ENCODE measurements at places on chromosomes 3 and 15.

GRCh38 chr3:80580146-80580545, 812.3 kb upstream of the ROBO1 start:
- no peak for DNase-seq

GRCh38 chr15:39205506-39206371, 375.1 kb upstream of the THBS1 start:
- DNase-seq, result no peak

GRCh38 chr3:133488785-133489367, 84.6 kb upstream of the CDV3 start:
- no peak for DNase-seq

- DNase-seq, result no peak
Observed at GRCh38 chr15:91942720-91943394, 89.3 kb downstream of the SLCO3A1 start.

- DNase-seq, result no peak
Observed at GRCh38 chr15:58474741-58475323, 43.0 kb downstream of the LIPC start.

- no peak for DNase-seq
Observed at GRCh38 chr15:64249883-64250575, 87.2 kb upstream of the PPIB start.

DNA sequence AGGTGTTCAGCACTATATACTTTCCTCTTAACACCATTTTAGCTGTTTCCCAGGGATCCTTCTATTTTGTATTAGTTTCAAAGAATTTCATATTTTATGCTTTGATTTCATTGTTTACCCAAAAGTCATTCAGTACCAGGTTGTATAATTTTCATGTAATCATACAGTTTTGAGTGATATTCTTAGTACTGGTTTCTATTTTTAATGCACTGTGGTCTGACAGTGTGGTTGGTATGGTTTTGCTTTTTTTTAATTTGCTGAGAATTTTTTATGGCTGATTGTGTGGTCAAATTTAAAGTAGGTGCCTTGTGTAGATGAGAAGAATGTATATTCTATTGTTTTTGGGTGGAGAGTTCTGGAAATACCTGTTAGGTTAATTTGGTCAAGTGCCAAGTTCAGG, 323.4 kb upstream of the EPHA6 start:
- DNase-seq, result no peak

DNA sequence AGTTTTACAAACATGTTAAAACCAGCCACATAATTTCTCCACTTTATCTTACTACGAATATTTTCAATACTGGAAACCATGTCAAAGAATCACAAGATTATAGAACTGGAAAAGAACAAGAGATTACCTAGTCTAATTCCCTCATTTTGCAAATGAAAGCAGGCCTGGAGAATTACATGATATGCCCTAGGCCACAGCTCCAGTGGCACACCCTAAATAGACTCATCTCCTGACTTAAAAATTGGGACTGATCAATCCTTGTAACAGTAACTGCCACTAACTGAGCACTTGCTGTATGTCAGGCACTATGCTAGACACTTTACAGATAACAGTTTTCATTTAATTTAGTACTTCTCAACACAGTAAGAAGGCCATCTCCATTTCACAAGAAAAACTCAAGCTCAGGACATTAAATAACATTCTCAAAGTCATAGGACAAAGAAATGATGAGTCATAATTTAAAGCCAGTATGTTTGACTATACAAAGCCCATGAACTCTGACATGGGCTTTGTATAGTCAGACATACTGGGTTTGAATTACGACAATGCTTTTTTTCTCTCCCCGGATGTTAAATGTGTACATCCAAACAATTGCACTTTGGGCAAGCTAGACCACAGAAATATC, 9.4 kb downstream of the IGSF11 start:
- no peak for DNase-seq

DNA sequence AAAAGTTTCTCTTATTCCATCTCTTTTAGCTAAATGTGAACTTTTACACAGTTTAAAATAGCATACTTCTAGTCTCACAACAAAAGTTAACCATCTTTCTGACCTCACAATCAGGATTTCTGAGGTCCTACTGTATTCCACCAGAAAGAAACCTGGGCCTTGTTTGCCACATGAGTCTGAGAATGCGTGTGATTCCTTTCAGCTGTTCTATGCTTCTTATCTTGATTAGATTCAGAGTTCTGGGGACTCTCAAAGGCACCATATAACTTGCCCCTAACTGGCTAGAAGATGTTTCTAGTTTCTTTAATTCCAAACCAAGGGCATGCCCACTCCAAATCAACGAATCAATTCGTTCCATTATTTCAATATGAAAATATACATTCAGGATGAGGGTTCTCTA, 131.1 kb downstream of the ATP8B4 start:
- DNase-seq, result no peak

DNA sequence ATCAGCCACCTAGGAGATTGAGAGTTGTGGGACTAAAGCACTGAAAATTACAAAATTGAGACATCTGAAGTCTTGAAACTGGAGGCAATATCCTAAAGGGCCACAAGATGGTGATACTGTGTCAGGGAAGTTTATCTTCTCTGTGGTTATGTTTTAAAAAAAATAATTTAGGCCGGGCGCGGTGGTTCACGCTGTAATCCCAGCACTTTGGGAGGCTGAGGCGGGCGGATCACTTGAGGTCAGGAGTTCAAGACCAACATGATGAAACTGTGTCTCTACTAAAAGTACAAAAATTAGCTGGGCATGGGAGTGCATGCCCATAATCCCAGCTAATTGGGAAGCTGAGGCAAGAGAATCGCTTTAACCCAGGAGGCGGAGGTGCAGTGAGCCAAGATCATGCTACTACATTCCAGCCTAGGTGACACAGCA, 17.9 kb upstream of the NIT2 start:
- no peak for DNase-seq

GRCh38 chr3:71701251-71701762, 23.9 kb downstream of the EIF4E3 start:
- DNase-seq, result no peak

DNA sequence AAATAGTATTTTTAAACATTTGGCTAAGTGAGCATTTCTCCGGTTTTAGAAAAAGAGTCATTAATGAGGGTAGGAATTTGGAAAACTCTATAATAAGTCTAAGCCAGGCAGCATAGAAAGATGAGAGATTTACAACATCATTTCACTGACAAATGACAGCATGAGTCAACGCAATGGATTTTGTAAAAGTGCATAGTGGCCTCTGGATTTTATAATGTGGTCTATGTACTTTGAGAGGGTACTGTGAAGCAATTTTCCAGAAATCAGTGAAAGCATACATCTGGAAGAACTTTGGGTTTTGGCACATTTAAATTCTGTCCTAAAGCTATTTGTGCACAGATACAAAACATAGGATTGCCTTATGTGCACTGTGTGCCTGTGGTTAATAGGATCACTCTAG, 130.8 kb upstream of the CCNL1 start:
- DNase-seq, result no peak

DNA sequence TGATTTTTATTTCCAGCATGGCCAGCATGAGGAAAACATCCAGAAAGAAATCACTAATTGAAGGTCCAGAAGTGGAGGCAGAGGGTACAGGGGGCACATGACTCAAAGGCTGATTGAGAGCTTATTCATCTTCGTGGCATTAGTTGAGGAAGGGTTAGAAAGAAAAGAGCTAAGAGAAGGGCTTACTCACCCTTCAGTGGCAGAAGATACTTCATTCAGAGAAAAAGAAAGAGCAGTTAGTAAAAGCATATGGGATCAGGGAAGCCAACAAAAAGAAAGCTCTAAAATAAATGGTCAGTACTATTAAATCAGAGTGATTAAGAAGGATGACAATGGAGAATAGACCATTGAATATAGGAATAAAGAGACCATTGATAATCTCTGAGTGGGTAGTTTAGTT, 25.2 kb downstream of the GAP43 start:
- DNase-seq, result no peak

DNA sequence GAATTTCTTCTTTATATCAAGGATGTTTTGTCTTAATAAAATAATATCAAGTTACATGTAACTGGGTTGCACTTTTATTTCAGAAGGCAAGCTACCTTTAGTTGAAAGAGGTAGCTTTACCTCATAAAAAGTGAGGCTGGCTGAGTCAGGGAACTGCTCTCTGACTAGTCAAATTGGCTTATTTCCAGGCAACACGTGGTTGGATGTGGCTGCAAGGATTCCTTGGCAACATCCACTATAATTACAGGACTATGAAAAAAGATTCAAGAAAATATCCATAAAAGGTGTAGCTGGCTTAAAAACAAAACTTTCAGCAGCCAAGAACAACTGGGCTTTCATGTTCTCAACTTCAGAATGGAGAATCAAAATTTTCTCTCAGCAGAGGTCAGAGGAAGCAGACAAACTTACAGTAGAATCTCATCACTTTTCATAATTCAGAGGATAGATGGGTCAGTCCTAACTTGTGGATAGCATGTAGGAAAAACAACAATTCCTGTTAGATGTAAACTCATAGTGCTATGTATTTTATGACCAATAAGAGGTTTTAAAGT, 779.1 kb downstream of the MECOM start:
- DNase-seq, result peak; percentile 18

- DNase-seq, result no peak
Observed at GRCh38 chr3:112857526-112857925, 10.9 kb upstream of the CD200R1L start.

GRCh38 chr15:62546628-62547027, 381.5 kb upstream of the C2CD4B start:
- no peak for DNase-seq

DNA sequence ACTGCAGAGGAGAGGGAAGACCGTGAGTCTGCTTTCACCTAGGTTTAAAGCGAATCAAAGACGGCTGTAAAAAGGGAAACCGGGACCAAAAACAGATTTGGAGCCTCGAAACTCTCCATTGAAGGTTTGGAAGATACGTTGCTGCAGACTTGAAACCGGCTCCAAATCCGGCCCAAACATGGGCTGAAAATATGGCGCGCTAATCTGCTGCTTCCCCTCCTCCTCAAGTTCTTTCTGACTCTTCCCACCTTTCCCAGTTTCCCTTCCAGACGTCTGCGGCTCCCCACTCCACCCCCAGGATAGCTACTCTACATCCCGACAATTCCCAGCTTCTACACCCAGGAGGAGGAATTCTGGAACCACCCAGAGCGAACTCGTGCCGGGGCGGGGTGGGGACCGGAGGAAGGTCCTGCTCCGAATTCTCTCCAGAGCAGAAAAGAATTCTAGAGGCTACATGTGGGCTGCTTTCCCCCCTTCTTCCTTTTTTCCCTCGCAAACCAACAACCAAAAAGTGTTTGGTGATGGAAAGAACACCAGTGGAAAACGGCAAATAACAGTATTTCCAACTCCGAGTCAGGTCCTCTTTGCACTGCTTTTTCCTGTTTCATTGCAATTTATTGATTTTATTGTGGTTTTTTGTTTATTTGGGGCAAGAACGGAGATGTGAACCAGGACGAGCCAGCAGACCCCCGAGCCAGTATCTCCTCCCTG, 8.5 kb downstream of the EOMES start:
- no peak for DNase-seq

- peak; percentile 24 for DNase-seq
Observed at GRCh38 chr3:193816656-193817311, 223.8 kb downstream of the OPA1 start.

DNA sequence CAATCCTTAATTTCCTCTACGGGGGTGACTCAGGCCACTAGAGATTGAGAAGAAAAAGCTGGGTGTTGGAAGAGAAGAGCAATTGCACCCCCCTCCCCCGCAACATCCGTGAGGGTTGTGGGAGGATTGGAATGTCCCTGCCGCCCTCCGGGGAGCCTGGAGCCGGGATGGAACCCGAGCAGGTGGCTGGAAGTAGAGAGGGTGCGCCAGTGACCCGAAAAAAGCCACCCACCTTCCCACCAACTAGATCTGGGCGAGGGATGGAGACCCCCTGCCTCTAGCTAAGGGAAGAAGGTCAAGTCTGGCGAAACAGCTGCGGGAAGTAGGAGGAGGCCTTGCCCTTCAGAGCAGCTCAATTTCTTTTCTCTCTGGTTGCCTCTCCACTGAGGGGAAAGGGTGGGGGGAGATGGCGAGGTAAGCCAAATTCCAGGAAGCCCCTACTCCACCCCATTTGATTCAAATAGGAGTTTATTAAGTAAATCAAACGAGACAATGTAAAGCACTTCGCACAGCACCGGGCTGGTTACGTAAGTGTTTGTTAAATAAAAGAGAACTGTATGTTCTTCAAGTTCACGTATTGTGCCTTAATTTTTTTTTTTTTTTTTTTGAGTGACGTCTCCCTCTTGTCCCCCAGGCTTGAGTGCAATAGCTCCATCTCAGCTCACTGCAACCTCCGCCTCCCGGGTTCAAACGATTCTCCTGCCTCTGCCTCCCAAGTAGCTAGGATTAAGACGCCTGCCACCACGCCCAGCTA, 1.1 kb upstream of the WWTR1 start:
- DNase-seq, result no peak

- DNase-seq, result no peak
Observed at GRCh38 chr3:106794442-106794841, 582.8 kb upstream of the CCDC54 start.

DNA sequence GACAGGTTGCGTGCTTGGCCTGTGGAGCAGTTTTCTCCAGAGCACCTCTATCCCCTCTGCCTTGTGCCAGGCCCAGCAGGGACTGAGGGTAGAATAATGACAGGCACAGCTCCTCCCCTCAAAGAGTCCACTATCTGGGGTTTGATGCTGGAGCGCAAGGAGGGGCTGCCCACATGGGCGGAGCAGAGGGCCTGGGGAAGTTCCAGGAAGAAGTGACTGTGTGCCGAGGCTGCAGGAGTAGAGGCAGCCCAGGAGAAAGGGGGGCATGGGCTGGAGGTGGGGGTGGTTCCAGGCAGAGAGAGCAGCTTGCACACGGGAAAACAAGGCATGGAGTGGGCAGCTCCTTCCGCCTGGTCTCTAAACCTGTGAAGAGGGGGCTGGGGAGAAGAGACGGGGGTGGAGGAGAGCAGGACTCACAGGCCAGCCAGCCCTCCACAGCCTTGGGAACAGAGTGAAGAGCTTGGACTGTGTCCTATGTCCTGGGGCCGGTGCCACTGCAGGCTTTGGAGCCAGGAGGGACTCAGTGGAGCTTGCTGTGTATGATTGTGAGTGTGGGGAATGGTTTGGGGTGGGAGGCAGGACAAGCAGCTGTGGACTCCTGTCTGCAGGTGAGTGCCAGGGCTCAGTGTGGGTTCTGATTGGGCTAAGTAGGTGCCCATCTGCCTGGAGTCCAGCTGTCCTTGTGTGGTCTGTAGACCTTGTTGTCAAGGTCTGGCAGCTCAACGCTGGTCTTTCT, 48.1 kb downstream of the APBA2 start:
- no peak for DNase-seq
